ENCODE measurements at places on chromosomes 4 and X. TPM values are rescaled to one million over a fixed set of nuclear protein-coding genes. Genes with fewer than 3 reads are reported as not detected.

DNA sequence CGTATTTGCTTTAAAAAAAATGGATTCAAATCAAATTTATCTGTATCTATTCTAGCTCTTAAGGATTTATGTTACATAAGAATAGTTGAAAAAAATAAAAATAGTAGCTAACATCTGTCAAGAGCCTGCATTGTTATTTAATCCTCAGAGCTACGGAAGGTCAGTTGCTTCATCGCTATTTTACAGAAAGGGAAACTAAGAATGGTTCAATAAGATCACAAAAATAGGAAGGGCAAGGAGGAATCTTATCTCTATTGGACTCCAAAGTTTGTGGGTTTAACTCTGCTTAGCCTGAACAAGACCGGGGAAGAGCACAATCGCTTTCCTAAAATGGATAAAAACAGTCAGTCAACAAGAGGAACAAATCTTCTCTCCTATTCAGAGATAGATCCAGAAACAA is 270.2 kb upstream of the SMIM31 start:
- H3K36me3 ChIP-seq, result no peaks in the 10 kb centered on the region
- no peak overlapping the region for H3K4me3 ChIP-seq
- DNase-seq, result no peak

DNA sequence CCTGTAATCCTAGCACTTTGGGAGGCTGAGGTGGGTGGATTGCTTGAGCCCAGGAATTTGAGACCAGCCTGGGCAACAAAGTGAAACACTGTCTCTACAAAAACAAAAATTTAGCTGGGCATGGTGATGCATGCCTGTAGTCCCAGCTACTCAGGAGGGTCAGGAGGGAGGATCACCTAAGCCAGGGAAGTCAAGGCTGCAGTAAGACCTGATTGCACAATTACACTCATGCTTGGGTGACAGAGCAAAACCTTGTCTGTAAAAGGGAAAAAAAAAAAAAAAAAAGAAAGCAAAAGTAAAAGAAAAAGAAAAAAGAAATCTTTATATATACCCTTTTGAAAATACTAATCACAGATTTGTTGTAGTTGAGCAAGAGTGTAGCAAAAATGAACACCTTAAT is 801.0 kb upstream of the IGFBP7 start:
- H3K4me3 ChIP-seq, result no peak overlapping the region
- no peaks in the 10 kb centered on the region for H3K36me3 ChIP-seq
- DNase-seq, result peak; percentile 1
- H3K27ac ChIP-seq, result no peak overlapping the region

DNA sequence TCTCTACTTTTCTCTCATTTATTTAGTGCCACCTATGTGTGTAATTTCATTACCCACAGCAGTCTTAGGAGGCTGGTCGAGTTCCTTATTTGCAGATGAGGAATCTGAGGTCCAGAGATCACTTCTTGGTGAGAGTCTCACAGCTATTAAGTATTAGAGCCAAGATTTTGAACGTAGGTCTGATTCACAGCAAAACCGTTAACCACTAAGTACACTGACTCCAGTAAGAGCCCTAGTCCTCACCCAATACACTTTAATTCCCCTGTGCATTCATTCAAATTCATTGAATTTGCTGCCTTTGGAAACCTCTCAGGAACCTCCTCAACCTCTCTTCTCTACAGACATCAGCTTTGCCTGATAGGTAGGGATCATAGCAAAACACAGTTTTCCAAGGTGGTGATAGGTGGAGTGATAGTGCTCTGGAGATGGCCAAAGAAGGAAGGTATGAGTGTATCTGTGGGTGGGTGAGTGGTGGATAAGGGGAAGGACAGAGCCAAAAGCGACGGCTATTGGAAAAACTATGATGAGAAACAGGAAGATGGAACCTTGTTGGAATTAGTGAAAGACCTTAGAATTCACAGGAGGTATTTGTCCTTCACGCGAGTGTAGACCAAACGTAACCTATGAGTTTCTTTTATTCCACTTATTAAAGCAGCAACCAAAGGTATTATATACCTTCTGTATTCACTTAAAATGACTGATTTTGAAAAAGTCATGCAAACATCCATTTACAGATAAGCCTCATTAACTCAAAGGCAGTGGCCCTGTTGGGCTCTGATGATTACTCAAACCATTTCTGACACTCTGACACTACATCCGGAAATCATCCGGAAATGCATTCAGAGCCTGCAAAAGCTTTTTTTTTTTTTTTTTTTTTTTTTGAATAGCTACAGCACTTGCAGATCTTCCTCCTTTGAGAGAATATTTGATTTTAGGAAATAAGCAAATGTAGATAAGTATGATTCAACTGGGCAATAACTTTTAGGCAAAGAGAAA is 6.3 kb downstream of the FMR1 start:
- no peaks in the 10 kb centered on the region for H3K36me3 ChIP-seq
- peaks cover 42% of the 10 kb centered on the region for H3K4me1 ChIP-seq
- no peaks in the 10 kb centered on the region for H3K27me3 ChIP-seq

DNA sequence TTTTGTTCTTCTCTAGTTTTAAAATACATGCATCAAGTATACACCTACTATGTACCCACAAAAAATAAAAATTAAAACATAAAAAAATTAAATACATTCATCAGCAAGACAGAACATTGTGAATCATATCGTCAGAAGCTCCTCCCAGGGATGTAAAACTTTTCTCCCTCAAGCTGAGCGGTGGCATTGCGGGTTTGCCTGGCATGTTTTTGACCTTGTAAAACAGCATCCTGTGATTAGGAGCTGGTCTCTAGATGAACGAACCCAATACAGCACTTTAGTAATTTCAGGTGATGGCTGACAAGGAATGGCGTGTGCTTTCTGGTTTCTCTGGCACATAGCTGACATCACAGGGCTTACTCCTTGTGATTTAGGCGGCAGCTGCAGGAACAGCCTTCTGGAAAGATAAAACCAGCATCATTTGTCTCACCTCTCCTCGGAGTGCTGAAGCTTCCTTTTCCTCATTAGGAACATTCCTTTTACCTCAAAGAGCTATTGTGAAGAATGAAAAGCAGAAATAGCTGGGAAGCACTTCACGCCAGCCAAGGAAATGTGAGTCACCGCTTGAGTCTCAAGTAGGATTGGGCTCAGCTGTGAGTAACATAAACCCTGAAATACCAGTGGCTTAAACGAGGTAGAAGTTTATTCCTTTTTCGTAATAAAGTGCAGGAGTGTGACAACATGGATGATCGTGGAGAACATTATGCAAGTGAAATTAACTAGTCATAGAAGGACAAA is 44.3 kb downstream of the NYX start:
- peaks cover 4% of the 10 kb centered on the region for H3K4me1 ChIP-seq
- H3K27me3 ChIP-seq, result no peaks in the 10 kb centered on the region
- peak; percentile 60 for DNase-seq
- no peak overlapping the region for H3K4me3 ChIP-seq
- H3K36me3 ChIP-seq, result no peaks in the 10 kb centered on the region

- H3K27ac ChIP-seq, result no peak overlapping the region
- no peaks in the 10 kb centered on the region for H3K27me3 ChIP-seq
- H3K4me1 ChIP-seq, result no peaks in the 10 kb centered on the region
- no peak for DNase-seq
- H3K4me3 ChIP-seq, result no peak overlapping the region
These were observed 55.2 kb upstream of the SLIT2 start for GRCh38 chr4:20196476-20196875.

DNA sequence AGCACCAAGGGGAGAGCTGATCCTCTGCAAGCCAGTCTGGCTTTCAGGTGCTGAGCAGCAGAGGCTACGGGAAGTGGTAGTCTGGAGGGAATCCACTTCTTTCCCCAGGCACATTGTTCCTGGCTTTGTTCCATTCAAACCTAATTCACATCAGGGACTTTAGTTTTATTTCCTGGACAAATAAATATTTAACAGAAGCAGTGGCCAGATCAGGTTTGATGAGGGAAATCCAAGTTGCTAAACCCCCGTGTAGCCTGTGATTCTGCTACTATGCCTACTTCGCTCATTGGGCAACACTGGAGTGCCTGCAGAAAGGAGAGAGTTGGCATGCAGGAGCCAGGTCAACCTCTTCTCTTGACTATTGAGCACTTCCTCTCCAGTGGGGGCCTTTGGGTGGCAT is 13.8 kb upstream of the STBD1 start:
- H3K4me1 ChIP-seq, result no peaks in the 10 kb centered on the region
- DNase-seq, result no peak
- H3K27ac ChIP-seq, result no peak overlapping the region
- no peak overlapping the region for H3K4me3 ChIP-seq

DNA sequence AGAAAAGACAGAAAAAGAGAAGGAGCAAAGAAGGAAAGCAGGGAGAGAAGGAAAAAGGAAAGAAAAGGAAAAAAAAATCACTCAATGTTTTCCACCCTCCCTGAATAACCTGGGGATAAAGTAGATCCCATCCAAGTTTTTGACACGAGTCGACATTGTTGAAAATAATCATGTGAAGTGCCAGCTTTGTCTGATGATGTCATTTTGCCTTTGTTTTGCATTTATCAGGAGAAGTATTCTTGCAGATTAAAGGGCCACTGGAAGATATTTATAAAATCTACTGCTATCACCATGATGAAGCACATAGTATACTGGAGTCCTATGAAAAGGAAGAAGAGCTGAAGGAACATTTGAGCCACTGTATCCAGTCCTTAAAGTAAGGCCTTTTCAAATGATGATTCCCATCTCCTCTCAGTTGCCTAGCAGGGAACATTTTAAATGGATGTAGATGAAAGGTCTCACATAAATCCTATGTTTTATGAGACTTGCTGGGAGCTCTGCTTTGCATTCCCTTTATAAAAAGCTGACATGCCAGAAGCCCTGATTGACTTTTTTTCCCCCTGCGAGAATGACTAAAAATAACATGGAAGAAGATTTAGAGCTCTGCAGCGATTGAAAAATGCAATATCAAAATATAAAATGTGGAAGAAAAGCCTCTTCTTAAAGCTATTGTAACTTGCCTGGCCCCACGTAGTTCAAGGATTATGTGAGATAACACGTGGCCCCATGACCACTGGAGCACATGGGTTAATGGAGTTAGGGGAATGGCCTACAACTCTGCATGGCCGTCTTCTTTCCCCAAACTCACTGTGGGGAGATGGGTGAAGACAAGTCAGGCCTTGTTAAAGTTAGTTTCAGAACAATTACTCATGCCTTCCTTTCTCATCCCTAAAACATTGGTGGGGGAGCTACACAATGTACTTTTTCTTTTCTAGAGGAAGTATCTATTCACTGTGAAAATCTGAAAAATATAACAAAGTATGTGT is 77.5 kb downstream of the INTS12 start:
- no peak for DNase-seq
- H3K27me3 ChIP-seq, result no peaks in the 10 kb centered on the region
- H3K4me3 ChIP-seq, result no peak overlapping the region
- no peaks in the 10 kb centered on the region for H3K4me1 ChIP-seq

- peaks cover 3% of the 10 kb centered on the region for H3K4me1 ChIP-seq
- no peak overlapping the region for H3K4me3 ChIP-seq
- H3K27me3 ChIP-seq, result no peaks in the 10 kb centered on the region
- H3K36me3 ChIP-seq, result no peaks in the 10 kb centered on the region
- H3K27ac ChIP-seq, result no peak overlapping the region
These were observed 56.8 kb downstream of the SMIM20 start for GRCh38 chr4:25970691-25971432.

GRCh38 chrX:139920316-139920715 is 12.5 kb downstream of the ATP11C start:
- H3K27ac ChIP-seq, result no peak overlapping the region
- H3K4me3 ChIP-seq, result no peak overlapping the region
- no peaks in the 10 kb centered on the region for H3K27me3 ChIP-seq
- no peaks in the 10 kb centered on the region for H3K36me3 ChIP-seq
- DNase-seq, result no peak

- H3K4me1 ChIP-seq, result no peaks in the 10 kb centered on the region
- H3K36me3 ChIP-seq, result no peaks in the 10 kb centered on the region
- no peak overlapping the region for H3K27ac ChIP-seq
- H3K27me3 ChIP-seq, result no peaks in the 10 kb centered on the region
These were observed 111.3 kb upstream of the PAQR3 start for GRCh38 chr4:79050541-79050880.

- no peak for DNase-seq
- no peaks in the 10 kb centered on the region for H3K36me3 ChIP-seq
- peak overlapping the region; percentile 76 for H3K4me3 ChIP-seq
- no peaks in the 10 kb centered on the region for H3K27me3 ChIP-seq
These were observed 1.2 kb upstream of the FSTL5 start for GRCh38 chr4:162164906-162165510.

DNA sequence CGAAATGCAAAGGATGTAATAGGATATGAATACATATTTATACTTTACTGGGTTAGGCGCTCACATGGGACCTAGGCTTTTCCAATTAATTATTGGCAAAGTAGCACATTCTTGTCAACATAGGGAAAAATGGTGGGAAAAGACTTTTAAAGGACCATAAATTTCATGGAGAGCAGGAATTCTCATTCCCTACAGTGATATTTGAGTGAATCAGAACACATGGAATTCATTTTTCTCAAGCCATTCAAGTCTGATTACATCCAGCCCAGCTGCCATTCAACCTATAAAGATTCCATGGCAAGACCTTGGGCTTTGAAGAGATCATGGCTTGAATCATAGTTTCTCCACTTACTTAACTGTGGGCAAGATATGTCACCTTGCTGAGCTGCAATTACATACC is 150.4 kb downstream of the SOWAHB start:
- H3K36me3 ChIP-seq, result peaks cover 18% of the 10 kb centered on the region
- no peak for DNase-seq
- H3K27me3 ChIP-seq, result no peaks in the 10 kb centered on the region
- no peak overlapping the region for H3K27ac ChIP-seq
- H3K4me1 ChIP-seq, result no peaks in the 10 kb centered on the region
- no peak overlapping the region for H3K4me3 ChIP-seq

- DNase-seq, result no peak
- no peaks in the 10 kb centered on the region for H3K27me3 ChIP-seq
- no peaks in the 10 kb centered on the region for H3K4me1 ChIP-seq
- H3K36me3 ChIP-seq, result no peaks in the 10 kb centered on the region
- no peak overlapping the region for H3K4me3 ChIP-seq
These were observed 443.6 kb upstream of the AR start for GRCh38 chrX:67100031-67100884.

GRCh38 chrX:78314561-78314960 is 12.8 kb downstream of the CYSLTR1 start:
- no peaks in the 10 kb centered on the region for H3K4me1 ChIP-seq
- no peaks in the 10 kb centered on the region for H3K36me3 ChIP-seq
- no peaks in the 10 kb centered on the region for H3K27me3 ChIP-seq
- H3K27ac ChIP-seq, result no peak overlapping the region
- no peak for DNase-seq

SCML2 gene
- total RNA-seq, result 26.2 TPM

EMCN gene
- not detected for total RNA-seq

SHROOM4 gene
- total RNA-seq, result 7.9 TPM

EGF gene
- 1.9 TPM for total RNA-seq

DSPP gene
- total RNA-seq, result not detected

TMEM31 gene
- not detected for total RNA-seq

NUDT10 gene
- total RNA-seq, result 35.5 TPM

RAB40A gene
- not detected for total RNA-seq
